ENCODE measurements at places on chromosomes 12 and 14. TPM values are rescaled to one million over a fixed set of nuclear protein-coding genes. Genes with fewer than 3 reads are reported as not detected.
A peak's percentile ranks its signal among the peaks of the same experiment; 100 is the strongest.

DNA sequence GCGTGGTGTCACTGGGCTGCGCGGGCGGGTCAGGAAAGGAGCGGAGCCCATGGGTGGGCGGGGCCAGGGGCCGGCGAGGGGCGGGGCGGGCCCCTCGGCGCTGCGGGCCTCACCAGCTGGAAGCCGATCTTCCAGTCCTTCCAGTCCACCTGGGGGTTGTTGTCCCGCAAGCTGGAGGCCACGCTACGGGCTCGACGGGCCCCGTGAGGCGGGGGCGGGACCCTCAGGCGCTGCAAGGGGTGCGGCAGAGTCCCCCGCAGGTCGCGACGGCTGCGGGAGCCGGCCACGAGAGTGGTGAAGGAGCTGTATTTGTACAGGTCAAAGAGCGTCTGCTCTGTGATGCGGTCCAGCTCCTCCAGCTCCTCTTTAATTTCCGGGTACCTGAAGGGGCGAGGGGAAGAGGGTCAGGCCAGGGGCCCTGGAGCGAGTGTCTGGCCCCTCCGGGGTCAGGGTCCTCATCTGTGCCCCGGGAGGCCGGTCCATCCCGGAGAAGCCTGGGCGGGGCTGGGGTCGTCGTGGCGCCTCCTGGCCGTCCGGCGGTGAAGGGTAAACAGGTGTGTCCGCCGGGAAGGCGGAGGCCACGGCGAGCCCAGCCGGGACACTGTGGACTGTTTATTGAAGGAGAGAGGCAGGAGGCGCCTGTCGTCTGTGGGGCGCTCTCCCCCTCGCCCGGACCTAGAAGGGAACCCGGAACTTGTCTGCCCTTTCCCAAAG is 11.9 kb downstream of the SCNN1A start:
- DNase-seq = peak; percentile 85

GRCh38 chr12:82874945-82875344 is 188.2 kb downstream of the TMTC2 start:
- DNase-seq = no peak

DNA sequence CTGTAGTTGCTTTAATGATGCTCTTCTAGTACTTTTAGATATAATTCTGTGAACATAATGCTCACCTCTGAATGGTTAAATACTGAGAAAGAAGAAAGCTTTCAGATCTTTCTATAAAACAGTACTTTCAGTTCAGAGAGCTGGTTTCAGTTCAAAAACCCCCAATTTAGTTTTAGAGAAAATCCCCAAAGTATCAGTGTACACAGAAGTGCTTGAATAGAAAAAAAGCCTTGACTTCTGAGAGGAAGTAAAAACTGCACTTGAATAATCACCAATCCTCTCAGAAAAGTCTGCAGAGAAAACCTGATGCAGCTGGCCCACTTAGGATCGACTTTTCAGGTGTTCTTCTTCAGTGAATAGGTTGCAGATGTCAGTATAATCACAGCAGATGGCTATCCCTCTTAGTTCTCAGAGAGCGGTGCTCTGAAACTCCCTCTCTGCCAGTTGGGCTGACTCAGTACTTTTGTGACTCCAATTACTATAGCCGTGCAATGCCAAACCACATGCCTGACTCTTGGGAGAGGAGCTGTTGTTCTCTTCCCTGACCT is 616.3 kb downstream of the LRFN5 start:
- DNase-seq = no peak

The DNAH10 gene
- not detected for polyA plus RNA-seq

DNA sequence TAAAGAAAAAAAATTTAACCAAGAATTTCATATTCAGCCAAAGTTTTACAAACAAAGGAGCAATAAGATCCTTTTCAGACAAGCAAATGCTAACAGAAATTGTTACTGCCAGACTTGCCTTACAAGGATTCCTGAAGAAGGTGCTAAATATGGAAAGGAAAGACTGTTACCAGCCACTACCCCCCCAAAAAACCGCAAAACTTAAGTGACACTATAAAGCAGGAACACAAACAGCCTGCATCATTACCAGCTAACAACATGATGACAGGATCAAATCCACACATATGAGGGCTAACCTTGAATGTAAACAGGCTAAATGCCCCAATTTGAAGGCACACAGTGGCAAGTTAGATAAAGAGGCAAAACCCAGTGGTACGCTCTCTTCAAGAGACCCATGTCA is 55.7 kb downstream of the APOBEC1 start:
- no peak for DNase-seq

- DNase-seq = no peak
These were observed 120.2 kb downstream of the CRACR2A start for GRCh38 chr12:3632754-3633153.

DNA sequence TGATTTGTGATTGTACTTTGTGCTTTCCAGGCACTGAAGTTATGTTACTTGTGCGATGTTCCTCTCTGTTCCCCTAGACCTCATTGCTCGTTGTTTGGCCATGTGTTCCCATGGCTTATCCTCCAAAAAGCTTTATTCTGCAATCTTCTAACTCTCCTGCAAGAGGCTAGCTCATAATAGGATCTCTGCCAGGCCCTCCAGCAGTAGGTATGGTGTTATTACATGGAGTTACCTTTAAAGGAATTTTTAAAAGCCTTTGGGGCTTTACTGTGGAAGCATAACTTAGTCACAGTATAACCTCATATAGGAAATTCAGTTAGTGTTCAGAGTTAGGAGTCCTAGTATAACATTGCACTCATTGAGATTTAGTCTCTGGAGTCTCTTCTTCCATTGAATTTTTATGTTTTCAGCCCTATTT is 292.3 kb downstream of the RAD51B start:
- no peak for DNase-seq

GRCh38 chr12:47178014-47178413 is 98.3 kb upstream of the AMIGO2 start:
- DNase-seq = no peak

DNA sequence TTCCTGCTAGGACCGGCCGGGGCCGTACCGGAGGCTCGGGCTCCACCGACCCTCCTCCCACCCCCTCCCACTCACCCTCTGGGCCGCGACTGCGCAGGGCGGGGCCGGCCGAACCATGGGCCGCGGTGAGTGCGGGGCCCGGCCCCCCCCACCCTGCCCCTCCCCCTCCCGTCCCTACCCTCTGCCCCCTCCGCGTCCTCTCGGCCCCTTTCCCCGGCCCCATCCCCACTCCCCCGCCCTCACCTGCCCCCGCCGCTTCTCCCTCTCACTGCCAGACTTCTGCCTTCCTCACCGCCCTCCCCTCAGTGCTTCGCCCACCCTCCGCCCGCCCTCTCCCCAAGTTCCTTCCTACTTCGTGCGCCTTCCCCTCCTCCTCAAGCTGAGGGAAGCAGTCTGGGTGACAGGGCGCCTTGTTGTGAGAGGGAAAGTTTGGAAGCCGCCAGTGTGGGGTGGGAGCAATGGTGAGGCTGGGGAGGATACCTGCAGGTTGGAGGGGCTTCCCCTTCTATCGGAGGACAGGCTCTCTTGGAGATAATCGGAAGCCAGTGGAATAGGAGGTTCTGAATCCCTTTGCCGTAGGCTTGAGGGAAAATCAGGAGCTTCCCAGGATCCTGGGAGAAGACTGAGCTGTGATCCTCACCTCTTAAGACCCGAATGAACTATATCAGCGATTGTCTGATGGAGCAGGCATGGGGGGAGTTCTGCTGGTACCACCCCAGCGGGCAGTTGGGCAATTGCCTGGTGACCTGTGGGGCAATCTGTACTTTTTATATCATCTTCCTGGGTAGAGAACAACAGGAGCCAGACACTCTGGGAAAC is 472 bp downstream of the MBD6 start:
- DNase-seq = peak; percentile 75

- DNase-seq = no peak
These were observed 248.2 kb downstream of the SLC41A2 start for GRCh38 chr12:104709692-104710435.

The SERPINA3 gene
- 6.8 TPM for polyA plus RNA-seq

GRCh38 chr14:61644834-61645233 is 50.5 kb upstream of the HIF1A start:
- DNase-seq = no peak

The PLBD1 gene
- polyA plus RNA-seq = 44.9 TPM

The PYGL gene
- 8.7 TPM for polyA plus RNA-seq

DNA sequence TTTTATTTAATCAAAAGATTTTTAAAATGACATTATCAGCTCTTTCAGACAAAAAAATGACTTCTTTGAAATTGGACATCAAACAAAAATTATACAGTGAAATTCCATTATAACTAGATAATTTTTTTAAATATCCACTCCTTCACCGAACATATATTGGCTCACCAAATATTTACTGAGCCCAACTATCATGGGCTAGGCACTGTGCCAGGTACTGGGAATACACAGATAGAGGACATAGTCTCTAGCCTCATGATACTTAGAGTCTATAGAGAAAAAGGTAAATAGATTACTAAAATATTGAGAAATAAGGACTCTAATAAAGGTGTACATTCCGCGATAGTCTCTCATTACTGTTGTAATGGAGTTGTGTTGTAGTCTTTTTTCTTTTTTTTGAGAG is 219.9 kb downstream of the SEC23A start:
- no peak for DNase-seq

The SLC22A17 gene
- polyA plus RNA-seq = 0.67 TPM

- no peak for DNase-seq
These were observed 35.0 kb upstream of the DICER1 start for GRCh38 chr14:95192311-95192710.

The STXBP6 gene
- polyA plus RNA-seq = 23.2 TPM

GRCh38 chr12:132520421-132521199 is 30.7 kb downstream of the FBRSL1 start:
- DNase-seq = peak; percentile 50

DNA sequence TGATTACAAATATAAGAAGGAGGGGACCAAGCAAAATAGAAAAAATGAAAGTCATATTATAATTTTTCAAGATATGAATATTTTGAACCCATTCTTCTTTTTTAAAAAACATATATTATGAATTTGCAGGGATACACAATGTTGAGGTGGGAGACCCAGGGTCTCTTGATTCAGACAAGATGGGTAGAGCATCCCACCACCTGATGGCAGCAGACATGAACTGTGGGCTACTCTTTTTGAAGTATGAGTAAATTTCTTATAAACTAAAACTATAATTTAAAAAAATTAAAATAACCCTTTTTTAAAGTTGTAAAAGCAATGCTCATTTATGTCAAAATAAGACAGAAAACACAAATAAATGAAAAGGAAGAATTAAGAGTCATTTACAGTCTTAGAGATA is 202.7 kb upstream of the PRICKLE1 start:
- DNase-seq = no peak

DNA sequence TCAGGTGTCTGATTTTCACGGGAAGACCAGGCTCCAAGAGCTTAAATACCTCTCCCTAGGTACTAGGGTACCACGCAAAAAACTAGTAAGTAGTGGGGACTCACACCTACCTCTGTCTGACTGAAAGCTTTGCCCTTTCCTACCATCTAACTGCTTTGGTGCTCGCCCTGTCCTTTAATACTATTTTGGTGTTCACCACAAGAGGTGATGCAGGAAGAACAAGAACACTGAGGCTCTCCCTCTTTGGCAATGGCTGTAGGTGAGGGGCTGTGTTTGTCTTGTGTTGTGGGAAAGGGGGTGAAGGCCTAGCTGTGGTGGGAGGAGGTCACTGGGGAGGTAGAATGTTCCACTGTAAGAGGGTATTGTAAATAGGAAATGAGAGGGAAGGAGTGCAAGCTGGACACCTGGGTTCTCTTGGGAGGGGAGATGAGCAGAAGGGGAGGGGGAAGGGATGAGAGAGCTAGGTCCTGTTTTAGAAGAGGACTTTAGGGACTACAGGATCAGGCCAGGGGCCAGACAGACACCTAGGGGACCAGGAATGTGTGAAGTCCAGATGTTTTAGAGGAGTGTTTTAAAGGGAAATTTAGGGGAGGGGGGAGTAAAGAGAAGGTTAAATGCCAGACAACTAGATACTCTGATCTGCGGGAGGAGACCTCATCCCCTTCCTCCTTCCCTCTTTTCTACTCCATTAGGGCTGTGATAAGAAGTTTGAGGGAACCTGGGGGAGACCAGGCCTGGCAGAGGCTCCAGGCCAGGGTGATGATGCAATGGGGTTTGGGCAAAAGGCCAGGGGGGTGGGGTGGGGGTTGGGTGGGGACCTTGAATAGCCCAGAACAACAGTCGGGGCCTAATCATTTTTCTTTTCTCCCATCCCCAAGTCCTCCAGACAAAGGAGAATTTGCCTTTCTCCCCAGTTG is 2.1 kb downstream of the ITGA5 start:
- no peak for DNase-seq

DNA sequence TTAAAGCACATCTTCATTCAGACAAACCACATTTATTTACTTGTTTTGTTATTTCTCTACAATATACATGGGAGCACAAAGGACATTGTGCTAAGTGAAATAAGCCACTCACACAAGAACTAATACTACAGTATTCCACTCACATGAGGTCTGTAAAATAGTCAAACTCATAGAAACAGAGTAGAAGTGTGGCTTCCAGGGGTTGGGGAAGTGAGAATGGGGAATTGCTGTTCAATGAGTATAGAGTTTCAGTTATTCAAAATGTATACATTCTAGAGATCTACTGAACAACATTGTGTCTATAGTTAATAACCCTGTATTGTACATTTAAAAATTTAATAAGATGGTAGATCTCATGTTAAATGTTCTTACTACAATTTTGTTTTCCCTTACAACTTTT is 88.8 kb downstream of the ATXN7L3B start:
- DNase-seq = no peak

DNA sequence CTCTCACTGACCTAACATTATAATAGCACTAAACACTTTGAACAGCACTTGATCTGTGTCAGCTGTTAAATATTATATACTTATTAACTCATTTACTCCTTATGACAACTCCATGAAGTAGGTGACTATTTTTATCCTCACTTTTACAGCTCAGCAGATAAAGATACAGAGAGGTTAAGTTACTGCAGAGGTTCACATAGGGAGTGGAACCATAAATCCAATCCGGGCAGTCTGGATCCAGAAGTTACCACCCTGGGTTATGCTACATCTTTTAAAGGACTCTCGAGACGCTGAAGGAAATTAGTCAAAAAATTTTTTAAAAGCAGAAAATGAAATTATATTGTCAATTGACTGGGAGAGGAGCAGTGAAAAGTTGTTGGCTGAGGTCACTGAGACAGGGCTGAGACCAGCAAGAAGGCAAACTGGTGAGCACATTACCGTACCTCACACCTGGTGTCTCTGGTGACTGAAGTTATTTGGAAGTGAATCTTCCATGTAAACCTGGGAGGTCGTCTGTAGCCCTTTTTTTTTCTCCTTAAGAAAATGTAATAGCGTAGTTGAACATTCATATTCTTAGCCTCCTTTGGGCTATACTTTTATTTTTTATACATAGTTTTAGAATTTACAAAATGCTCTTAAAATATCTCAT is 1.2 kb upstream of the RIMKLB start:
- DNase-seq = peak; percentile 87
